GM23248 (cell line): ENCODE measurements at places on chromosomes 11 and 22. TPM values are rescaled to one million over a fixed set of nuclear protein-coding genes. Genes with fewer than 3 reads are reported as not detected.

TRIM48 gene
- total RNA-seq, result not detected in 2 replicates

DAGLA gene
- 1.3 and 2.3 TPM in 2 replicates for total RNA-seq

CHST1 gene
- total RNA-seq, result not detected in 2 replicates

RBM7 gene
- total RNA-seq, result 48.6 and 58.3 TPM in 2 replicates

MRGPRX3 gene
- not detected in 2 replicates for total RNA-seq

CDC42BPG gene
- not detected in 2 replicates for total RNA-seq

WT1 gene
- total RNA-seq, result not detected in 2 replicates

DNA sequence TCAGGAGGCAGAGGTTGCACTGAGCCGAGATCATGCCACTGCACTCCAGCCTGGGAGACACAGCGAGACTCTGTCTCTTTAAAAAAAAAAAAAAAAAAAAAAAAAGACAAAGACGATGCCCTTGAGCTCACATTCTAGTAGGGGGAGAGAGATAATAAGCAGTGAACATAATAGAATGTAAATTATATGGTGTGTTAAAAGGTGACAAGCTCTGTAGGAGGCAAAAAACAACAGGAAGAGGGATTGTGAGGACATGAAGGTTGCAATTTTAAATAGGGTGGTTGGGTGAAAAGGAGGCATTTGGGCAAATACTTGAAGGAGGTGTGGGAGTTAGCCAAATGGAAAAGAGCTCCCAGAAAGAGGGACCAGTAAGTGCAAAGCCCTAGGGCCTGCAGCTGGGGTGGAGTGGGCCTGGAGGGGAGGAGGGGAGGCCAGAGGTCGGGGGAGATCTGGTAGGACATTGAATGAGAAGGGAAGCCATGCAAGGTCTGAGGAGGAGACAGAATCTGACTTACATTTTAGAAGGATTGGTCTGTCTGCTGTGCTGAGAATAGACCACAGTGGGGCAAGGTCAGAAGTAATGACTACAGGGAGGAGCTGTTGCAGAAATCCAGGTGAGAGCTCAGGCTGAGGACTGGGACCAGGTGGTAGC, 26.6 kb downstream of the P2RY2 start:
- DNase-seq, result no peak

DNA sequence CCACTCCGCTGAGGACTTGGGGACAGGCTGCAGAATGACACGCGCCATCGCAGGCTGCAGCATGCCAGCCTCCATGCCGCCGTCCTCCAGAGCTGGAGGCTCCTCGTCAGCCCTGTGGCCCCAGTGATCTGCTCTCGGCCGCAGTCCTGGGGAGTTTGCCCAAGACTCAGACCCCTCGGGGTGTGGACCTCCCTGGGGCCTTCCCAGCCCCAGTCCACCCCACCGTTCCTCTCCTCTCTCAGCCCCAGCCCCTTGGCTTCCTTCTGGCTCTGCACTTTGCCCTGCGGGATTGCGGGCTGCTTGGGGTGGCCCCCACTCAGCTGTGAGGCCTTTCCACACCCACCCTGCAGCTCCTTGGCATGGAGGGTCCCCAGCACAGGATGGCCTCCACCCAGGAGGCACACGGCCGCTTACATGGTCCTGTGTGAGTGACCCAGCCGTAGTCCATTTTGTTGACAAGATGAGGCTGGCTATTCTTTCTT, 414.9 kb downstream of the TBC1D22A start:
- DNase-seq, result no peak

DNA sequence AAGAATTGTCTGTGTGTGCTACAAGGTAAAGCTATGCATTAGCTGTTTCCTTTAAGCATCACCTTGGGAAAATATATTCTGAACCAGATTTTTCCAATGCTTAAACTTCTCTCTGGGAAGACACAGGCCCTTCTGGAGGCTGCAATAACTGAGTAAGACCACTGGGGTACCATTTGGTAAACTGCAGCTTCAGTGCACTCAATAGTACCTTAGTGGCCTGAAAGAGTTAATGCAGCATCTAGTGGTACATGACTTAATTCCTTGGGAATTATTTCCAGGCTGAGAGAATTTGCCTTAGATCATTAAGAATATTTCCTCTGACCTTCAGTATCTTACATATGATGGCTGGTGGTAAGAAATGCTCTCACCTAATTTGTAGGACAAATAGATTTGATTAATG, 727.4 kb downstream of the DLG2 start:
- DNase-seq, result peak; percentile 41

DNA sequence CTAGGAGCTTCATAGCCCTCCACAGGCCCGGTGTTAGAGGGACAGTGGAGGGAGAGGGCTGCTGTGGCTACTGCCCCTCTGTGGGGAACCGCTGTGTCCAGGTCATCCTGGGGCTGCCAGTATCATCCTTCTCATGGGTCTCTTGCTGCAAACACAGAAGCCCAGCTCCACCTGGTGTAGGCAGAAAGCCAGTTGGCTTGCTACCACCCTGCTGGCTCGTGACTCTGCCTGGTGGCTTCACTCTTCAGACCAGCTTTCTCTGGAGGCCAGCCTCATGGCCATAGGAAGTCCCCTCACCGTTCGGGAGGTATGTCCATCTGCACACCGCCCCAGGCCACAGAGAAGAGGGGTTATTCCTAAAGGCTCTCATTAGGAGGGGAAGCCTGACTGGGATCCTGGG, 19.4 kb upstream of the SUSD2 start:
- no peak for DNase-seq

- peak; percentile 27 for DNase-seq
These were observed 6.2 kb downstream of the CHST1 start for GRCh38 chr11:45659031-45659817.

DNA sequence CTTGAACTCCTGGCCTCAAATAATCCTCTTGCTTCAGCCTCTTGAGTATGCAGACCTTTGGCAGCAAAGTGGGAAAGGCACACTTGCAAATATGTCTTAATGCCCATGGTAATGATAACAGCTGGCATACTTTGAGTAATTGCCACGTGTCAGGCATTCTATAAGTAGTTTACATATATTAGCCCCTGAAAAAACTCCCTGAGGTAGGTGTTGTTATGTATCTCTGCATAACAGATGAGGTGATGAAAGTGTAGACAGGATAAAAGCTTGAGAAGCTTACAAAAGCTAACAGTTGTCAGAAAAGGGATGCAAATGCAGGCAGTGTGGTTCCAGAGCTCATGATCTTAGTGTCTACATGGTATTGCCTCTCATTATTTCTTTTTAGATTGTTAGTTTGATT, 291.1 kb upstream of the C11orf87 start:
- no peak for DNase-seq

GRCh38 chr11:49208006-49208721, at the start of gene FOLH1:
Gene FOLH1, minus strand, starts transcription at chr11:49208602. Its CDS starts 193 bp downstream, at chr11:49208409.
- DNase-seq, result peak; percentile 24

DNA sequence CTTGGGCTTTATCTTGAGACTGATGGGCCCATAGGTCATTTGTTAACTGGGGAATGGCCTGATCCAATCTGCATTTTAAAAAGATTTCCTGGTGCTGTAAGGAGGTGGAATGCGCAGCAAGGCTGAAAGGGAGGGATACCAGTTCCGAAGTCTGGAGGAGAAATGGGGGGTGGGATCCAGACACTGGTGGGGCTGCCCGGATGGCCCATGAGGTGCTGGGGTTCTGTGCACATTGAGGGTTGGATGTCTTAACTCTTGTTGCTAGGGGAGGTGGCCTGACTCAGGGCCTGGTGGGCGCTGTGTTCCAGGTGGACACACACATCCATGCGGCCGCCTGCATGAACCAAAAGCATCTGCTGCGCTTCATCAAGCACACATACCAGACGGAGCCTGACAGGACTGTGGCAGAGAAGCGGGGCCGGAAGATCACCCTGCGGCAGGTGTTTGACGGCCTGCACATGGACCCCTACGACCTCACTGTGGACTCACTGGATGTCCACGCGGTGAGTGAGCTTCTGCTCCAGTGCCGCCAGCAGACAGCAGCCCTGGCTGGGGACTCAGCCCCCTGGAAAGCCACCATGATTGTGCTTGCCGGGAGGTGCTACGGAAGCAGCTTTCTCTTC, 38.1 kb downstream of the AMPD3 start:
- DNase-seq, result no peak

- DNase-seq, result no peak
These were observed 98.3 kb downstream of the C11orf65 start for GRCh38 chr11:108369064-108369463.

GRCh38 chr11:66409226-66409625, 11.6 kb upstream of the NPAS4 start:
- no peak for DNase-seq

GRCh38 chr22:29112681-29113080, 39.8 kb downstream of the KREMEN1 start:
- peak; percentile 70 for DNase-seq

GRCh38 chr22:20131597-20131858, at the start of gene ZDHHC8:
Gene ZDHHC8, plus strand, starts transcription at chr22:20131804. Its CDS starts 144 bp downstream, at chr22:20131948.
- peak; percentile 50 for DNase-seq

DNA sequence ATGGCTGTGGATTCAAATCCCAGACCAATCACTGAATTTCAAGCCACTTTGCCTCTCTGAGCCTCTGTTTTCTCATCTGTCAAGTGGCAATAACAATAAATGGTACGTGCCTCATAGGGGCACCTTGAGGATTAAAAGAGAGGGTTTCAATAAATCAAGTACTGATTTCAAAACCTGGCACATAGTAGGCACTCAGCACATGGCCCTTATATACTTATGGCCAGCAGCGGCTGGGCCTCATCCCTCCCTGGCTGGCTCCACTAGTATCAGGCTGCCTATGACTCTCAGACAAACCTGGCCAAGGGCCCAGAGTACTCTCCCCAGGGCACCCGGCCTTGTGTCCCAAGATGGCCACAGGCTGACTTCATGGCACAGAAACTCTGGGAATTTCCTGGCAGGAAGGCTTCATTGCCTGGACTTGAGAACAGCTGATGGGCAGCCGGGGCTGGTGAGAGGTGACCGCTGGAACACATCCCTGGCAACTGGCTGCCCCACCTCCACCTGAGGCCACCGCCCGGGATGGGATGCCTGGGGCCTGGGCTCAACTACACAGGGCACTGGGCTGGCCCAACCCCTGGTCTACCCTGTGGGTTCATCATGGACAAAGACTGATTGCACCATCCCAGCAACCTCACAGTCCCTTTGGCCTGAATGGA, 3.4 kb downstream of the FADS3 start:
- peak; percentile 95 for DNase-seq
